ENCODE measurements at places on chromosomes 1 and 21. TPM values are rescaled to one million over a fixed set of nuclear protein-coding genes. Genes with fewer than 3 reads are reported as not detected.

The FCAMR gene
- not detected for total RNA-seq

DNA sequence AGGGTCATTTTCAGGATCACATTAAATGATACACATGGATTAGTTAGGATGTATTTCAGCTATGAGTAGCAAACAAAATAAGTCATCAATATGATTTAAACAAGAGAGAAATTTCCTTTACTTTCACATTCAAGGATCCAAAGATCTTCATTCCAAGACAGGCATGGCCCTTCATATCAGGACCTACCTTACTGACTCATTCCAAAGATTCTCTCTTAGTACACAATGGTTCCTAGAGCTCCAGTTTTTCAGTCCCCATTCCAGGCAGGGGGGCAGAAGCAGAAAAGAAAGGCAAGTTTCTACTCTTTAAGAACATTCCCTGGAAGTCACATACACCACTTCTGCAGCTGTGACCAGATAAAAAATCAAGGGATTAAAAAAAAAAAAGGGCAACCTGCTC lies 23.7 kb downstream of the RGS2 start:
- no peaks in the 10 kb centered on the region for H3K4me1 ChIP-seq
- DNase-seq, result no peak
- H3K27me3 ChIP-seq, result no peaks in the 10 kb centered on the region
- no peak overlapping the region for H3K4me3 ChIP-seq
- no peak overlapping the region for H3K27ac ChIP-seq
- no peaks in the 10 kb centered on the region for H3K36me3 ChIP-seq

The KCNJ6 gene
- total RNA-seq, result not detected

The TNFRSF9 gene
- total RNA-seq, result not detected

The ZZZ3 gene
- 87.2 TPM for total RNA-seq
